ENCODE measurements at places on chromosomes 1 and 21. TPM values are rescaled to one million over a fixed set of nuclear protein-coding genes. Genes with fewer than 3 reads are reported as not detected.

Gene TCEA3
- 0.70 TPM for total RNA-seq

Gene MX1
- total RNA-seq, result 18.4 TPM

Gene RGS13
- total RNA-seq, result not detected

Gene CASQ2
- total RNA-seq, result not detected

Gene ATP6V1G3
- total RNA-seq, result not detected

Gene CHTOP
- total RNA-seq, result 43.9 TPM

Gene WDR4
- 9.8 TPM for total RNA-seq

Gene TPTE
- not detected for total RNA-seq

Gene GCSAML
- not detected for total RNA-seq

Gene OVAAL
- 0.24 TPM for total RNA-seq

Gene PLA2G2F
- not detected for total RNA-seq

Gene LYPD8
- total RNA-seq, result not detected

Gene CSMD2
- total RNA-seq, result 0.15 TPM

Gene MTF2
- total RNA-seq, result 19.5 TPM

Gene LAD1
- 1.1 TPM for total RNA-seq

Gene DUSP23
- total RNA-seq, result 40.3 TPM

Gene CRP
- not detected for total RNA-seq

Gene WNT9A
- total RNA-seq, result 3.7 TPM

Gene MYOM3
- 0.23 TPM for total RNA-seq

Gene BNIPL
- total RNA-seq, result not detected

Gene CMPK1
- 82.2 TPM for total RNA-seq

Data from glomerular endothelial cell (primary cell).